IPS DF 19.7 (cell line): ENCODE measurements at places on chromosomes 12 and 14.

GRCh38 chr14:77099425-77100167 is 1.5 kb downstream of the CIPC start:
- DNase-seq: no peak

DNA sequence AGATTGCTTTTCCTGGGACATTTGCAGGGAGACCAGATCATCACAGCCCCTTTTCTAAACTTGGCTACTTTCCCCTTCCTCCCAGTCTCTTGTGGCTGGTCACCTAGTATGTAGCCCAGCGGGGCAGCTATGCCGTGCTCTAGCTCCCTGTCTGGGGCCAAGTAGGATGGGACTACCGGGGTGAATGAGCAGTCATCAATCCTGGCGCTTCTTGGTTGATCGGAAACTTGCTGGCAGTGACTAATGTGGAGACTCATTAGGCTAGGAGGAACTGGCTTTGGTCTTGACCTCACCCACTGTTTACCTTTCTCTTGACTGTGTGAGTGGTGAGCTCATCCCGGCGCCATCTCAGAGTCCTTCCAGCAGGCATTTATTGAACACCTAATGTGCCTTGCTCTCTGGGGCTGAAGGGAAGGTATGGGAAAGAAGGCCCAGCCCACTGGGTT is 15.9 kb downstream of the PLEKHG3 start:
- DNase-seq: no peak

DNA sequence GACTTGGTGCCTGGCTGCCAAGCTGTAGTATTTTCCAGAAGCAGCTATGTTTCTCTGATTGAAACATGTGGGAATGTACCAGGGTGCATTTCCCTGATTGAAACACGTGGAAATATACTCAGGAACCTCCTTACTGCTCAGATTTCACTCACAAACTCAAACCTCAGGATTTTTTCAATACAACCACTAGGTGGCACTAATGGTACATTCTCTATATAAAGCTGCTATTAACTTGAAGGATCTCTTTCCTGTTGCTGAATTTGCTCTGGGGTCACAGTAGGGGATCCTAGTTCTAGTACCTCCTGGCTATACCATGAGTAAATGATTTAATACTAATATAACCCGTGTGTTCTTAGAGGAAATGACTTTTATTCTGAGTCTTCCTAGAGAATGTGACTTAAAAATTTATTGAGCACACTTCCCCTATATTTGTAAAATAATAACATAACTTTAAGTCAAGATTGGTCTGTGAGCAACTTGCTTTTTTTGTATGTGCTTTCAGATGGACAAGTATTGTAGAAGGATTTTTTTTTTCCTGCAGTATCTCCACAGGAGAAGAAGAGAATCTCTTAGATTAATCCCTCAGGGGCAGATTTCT is 173.8 kb upstream of the MIS18BP1 start:
- DNase-seq: peak; percentile 70

GRCh38 chr12:3680919-3681594 is 71.9 kb downstream of the CRACR2A start:
- DNase-seq: no peak

GRCh38 chr14:100655741-100656085 is 68.5 kb upstream of the BEGAIN start:
- DNase-seq: no peak

GRCh38 chr12:103665971-103666370 is 78.9 kb downstream of the STAB2 start:
- no peak for DNase-seq

GRCh38 chr12:49664591-49665239 is 41.4 kb downstream of the PRPF40B start:
- DNase-seq: no peak

- DNase-seq: no peak
These were observed at the start of gene GPR33 for GRCh38 chr14:31487886-31488285. TSS of gene GPR33 (minus strand) at chr14:31488039. CDS start at chr14:31483965, 4,074 bp downstream.

DNA sequence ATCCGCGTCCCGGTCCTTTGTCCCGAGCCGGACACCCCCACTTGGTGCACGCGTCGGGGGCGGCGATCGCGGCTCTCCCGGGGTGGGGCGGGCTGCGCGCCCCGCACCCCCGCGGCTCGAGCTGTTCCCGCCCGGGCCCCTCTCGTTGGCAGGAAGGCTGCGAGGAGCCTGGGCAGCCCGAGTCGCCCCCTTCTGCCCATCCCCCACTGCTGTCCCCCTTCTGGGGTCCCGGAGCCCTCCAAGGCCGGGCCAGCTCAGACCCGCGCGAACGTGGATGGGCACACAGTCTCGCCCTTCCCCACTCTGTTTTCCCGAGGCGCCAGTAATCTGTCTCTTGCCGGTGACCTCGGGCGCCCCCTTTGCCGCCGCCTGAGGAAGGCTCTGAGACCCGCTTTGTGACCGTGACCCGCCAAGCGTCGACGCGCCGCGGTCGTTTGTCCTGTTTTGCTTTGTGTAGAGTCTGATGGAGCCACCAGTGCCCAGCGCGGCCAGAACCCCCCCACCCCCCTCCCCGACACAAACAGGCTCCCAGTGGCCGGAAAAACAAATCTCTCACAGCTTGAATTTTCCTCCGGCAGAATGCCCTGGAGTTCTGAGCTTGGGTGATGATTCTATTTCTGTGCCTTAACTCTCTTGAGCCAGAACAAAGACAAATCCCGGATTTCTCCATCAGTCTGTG is 610 bp downstream of the C14orf132 start:
- no peak for DNase-seq

DNA sequence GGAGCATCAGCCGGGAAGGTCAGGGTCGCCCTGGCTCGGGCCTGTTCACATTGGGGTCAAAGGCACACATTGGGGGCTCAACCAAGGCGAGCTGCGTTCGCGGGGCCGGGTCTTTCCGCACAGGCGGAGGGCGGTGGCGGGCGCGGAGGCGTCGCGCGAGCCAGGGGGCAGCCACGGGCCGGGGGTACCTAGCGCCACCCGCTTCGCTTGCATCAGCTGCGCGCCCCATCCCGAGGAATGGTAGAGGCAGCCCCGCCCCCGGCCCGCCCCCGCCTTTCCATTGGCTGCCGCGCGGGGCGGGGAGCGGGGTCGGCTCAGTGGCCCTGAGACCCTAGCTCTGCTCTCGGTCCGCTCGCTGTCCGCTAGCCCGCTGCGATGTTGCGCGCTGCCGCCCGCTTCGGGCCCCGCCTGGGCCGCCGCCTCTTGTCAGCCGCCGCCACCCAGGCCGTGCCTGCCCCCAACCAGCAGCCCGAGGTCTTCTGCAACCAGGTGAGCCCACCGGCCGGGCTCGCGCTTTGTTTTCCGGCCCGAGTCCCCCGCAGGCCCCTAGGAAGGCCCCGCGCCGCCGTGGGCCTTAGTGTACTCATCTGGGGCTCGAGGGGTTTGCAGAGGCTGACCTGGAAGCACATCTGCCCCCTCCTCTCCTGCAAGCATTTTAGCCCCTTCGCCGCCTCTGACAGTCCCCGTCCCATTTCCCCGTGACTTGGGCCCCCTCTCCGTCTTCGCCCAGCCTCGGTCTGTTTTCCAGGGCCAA is at the start of gene ALDH2:
ALDH2 (plus strand) TSS at position 326 of the 754 bp plus-strand sequence; CDS start at position 376, 50 bp downstream.
- no peak for DNase-seq

DNA sequence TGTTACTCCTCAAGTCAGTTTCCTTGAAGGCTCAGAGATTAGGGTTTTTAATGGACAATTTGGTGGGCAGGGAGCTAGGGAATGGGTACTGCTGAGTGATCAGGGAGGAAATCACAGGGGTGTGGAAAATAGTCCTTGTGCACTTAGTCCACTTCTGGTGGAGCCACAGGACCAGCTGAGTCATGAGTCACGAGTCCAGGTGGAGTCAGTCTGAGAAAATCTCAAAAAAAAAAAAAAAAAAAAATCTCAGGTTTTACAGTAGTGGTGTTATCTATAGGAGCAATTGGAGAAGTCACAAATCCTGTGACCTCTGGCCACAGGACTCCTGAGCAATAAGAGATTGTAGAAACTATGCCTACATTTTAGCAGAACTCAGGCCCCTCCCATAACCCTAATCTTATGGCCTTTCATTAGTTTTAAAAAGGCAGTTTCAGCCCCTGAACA is 28.2 kb upstream of the AMN1 start:
- DNase-seq: no peak

- DNase-seq: no peak
These were observed 134.2 kb upstream of the HIF1A start for GRCh38 chr14:61561104-61561503.

- DNase-seq: no peak
These were observed 18.6 kb upstream of the ABCD2 start for GRCh38 chr12:39638178-39638577.

- DNase-seq: no peak
These were observed 62.7 kb upstream of the PTGR2 start for GRCh38 chr14:73788701-73789551.

DNA sequence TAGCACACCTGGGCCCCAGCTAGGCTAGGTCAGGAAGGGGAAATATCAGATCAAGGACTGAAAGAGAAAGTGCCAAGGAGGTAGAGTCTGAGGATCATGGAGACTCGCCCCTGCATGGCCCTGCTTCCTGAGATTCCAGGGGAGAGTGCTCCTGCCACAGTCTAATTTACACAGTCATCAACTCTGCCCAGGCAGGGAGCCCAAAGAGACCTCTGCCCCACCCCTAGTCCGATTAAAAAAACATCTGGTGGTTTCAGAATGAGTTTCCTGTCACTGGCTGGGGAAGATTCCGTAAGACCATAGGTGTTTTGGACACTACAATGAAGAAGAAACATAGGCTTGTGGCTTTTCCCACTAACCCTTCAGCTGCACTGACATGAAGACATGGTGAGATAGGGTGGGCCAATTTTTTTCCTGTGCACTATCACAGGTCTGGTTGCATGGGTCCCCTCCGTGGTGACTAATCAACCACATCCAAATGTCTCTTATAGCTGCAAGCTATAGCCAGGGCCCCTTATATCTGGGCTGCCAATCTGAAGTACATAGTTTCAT is 31.5 kb upstream of the GZMB start:
- DNase-seq: no peak

- DNase-seq: no peak
These were observed 239.3 kb downstream of the MED13L start for GRCh38 chr12:116037941-116038837.

DNA sequence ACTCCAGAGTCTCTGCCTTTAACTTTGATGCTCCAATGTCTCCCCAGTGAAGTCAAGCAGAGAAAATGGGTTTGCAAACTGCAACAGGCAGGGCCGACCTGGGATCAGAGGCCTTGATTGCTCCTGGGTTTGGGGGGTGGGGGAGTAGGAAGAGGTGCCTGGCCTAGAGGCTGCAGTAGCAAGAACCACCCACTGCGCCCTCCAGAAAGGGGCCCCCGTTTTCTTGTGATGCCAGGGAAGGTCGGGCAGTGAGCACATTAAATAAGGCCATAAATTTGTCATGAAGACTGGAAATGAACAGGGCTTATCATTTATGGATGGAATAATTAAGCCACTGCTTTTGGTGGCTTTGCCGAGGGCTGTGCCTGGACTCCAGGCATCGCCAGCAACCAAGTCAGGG is 38.2 kb upstream of the FAM222A start:
- DNase-seq: no peak

- DNase-seq: no peak
These were observed 18.4 kb downstream of the ZFC3H1 start for GRCh38 chr12:71645268-71645667.

- DNase-seq: no peak
These were observed 15.7 kb downstream of the MUCL1 start for GRCh38 chr12:54870048-54870447.

- DNase-seq: no peak
These were observed 93.2 kb upstream of the OTX2 start for GRCh38 chr14:56903304-56903969.

DNA sequence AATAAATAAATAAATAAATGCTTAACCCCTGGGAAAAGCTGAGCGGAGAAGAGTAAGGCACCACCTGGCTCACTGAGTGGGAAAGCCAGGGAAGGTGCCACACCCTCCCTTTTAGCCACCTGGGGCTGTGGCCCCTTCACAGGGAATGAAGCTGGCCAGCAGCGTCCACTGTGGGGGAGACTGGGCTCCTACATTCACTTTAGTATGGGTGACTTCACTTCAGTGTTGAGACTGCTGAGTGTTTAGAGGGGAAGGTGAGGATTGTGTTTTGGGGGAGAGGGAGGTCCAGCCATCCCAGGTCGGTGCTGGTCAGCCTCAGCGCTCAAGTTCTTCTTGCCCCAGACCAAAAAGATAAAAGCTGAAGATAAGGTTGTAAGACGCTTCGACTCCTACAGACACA is 1.6 kb downstream of the NAB2 start:
- DNase-seq: no peak

DNA sequence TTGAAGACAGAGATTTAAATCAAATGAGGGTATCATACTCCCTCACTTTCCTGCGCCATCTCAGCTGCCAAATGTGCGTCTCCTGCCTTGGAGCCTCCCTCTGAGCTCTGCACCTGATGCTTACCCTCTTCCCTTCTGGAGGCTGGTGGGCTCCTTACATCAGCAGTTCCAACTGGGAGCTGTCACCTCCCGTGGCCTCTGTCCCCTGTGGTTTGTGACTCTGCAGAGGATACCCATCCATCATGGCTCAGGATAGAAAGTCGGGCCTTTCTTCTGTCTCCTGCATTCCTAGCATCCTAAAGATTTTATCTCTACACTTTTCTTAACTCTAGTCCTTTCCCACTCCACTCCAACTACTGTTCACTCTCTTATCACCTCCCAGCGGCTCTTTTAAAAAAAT is 570.6 kb downstream of the BCL11B start:
- no peak for DNase-seq

DNA sequence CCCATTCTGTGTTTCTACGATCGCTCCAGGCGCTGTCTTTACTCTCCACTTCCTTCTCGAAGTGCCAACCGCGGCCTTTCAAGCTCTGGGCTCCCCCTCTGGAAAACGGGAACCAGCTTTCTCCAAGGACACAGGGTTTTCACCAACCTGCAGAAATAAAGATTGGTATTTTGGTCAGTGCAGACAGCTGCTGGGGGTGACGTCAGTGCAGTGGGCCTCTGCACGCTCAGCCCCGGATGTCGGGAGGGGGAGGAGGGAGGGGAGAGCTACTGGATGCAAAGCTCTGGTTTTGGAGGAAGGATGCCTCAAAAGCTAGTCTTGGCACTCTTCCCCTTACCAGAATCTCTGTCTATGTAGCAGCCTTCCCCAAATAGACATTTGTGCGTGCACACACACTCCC is 19.9 kb downstream of the HRK start:
- DNase-seq: no peak

DNA sequence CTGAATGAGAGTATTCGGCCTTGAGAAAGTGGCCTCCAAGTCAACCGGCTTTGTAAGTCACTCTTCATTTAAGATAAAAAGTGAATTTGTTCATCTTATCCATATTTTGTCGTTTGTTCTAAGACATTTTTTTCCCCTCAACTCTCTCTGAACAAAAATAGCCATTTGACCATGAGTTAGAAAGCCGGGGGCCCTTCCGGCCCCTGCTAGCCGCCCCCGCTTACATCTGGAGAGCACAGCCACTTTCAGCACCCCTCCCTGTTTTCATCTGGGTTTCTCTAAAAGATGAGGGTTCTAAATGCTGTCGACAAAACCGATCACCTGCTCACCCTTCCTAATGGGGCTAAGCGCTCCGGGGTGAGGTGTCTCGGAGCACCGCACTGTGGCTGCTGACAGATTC is 30.7 kb upstream of the DLK1 start:
- DNase-seq: no peak

DNA sequence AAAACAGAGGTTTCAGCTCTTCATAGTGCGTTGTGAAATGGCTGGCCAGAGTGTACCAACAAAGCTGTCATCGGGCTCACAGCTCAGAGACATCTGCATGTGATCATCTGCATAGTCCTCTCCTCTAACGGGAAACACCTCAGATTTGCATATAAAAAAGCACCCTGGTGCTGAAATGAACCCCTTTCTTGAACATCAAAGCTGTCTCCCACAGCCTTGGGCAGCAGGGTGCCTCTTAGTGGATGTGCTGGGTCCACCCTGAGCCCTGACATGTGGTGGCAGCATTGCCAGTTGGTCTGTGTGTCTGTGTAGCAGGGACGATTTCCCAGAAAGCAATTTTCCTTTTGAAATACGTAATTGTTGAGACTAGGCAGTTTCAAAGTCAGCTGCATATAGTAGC is 14.3 kb upstream of the PAPLN start:
- DNase-seq: no peak
